ENCODE measurements at places on chromosomes 3 and 15. TPM values are rescaled to one million over a fixed set of nuclear protein-coding genes. Genes with fewer than 3 reads are reported as not detected.

The AP4E1 gene
- total RNA-seq, result 12.7 TPM

DNA sequence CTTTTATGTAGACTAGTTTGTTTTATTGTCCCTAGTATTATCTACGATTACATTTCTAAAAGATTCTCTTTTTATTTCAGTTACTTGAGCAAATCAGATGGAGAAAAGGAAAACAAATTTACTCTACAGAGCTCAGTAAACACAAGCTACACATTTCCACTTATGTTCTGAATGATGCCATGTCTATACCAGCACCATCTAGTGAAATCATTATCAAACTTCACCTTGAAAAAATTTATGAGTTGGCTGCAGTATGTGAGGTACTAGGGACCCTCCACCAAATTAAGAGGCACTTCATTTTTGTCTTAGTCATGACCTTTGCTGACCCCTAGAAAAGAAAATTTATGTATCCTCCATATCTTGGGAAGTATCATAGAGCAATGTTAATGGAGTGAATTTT is 827.4 kb downstream of the SI start:
- H3K4me1 ChIP-seq, result no peaks in the 10 kb centered on the region
- DNase-seq, result no peak
- H3K27ac ChIP-seq, result no peak overlapping the region
- no peaks in the 10 kb centered on the region for H3K36me3 ChIP-seq
- no peak overlapping the region for H3K4me3 ChIP-seq

The LIPC gene
- not detected for total RNA-seq

The FBXO45 gene
- total RNA-seq, result 16.3 TPM

- no peak overlapping the region for H3K4me3 ChIP-seq
- no peaks in the 10 kb centered on the region for H3K36me3 ChIP-seq
- H3K27me3 ChIP-seq, result no peaks in the 10 kb centered on the region
- no peak for DNase-seq
- H3K4me1 ChIP-seq, result no peaks in the 10 kb centered on the region
These were observed 513.4 kb downstream of the SHQ1 start for GRCh38 chr3:72334681-72335457.

DNA sequence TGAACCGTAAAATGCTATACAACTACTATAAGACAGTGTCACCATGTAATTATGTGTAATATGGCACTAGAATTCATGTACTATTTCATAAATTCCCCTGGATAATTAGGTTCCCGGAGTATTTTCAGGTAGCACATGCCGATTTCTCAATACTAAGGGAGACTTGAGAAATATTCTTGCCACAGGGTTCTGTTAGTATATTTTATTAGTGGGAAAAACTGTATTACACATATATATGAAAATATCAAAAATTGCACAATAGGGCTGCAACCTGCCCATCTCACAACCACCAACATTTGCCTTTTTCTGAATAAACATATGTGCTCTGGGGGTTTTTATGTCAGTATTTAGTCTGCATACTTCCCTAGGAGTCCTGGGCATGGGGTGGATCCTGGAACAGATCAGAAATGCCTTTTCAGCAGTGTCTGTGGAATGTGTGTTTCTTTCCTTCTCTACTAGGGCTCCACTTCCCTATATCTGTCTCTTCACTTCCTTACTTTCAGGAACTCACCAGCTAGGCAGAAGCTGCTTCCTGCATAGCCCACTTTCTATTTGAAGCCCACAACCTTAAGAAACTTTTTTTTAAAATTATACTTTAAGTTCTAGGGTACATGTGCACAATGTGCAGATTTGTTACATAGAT is 87.5 kb downstream of the RPL39L start:
- H3K27me3 ChIP-seq, result no peaks in the 10 kb centered on the region
- H3K27ac ChIP-seq, result no peak overlapping the region
- no peak for DNase-seq
- H3K4me3 ChIP-seq, result no peak overlapping the region

GRCh38 chr3:190108804-190109203 is 11.9 kb downstream of the P3H2 start:
- no peak overlapping the region for H3K27ac ChIP-seq
- no peak overlapping the region for H3K4me3 ChIP-seq
- no peaks in the 10 kb centered on the region for H3K36me3 ChIP-seq
- H3K4me1 ChIP-seq, result no peaks in the 10 kb centered on the region

The C2CD4A gene
- 2.3 TPM for total RNA-seq

- H3K27me3 ChIP-seq, result no peaks in the 10 kb centered on the region
- no peaks in the 10 kb centered on the region for H3K4me1 ChIP-seq
- no peak overlapping the region for H3K27ac ChIP-seq
- DNase-seq, result no peak
These were observed 373.7 kb upstream of the NECTIN3 start for GRCh38 chr3:110697961-110698360.

DNA sequence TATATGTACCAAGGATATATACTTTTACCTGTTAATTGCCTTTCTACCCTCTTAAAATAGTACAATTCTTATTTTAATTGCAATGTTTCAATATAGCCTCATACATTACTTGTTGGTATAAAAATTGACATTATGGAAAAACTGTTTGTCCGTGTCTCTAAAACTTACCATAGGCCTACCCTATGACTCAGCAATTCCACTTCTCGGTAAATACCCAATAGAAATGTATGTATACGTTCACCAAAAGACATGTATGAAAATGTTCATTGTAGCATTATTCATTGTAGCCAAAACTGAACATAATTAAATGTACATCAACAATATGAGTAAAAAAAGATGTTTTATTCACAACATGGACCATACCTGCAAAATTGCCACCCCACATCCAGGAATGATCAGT is 679.2 kb upstream of the UBE2E2 start:
- H3K4me3 ChIP-seq, result no peak overlapping the region
- H3K27ac ChIP-seq, result no peak overlapping the region
- DNase-seq, result no peak
- no peaks in the 10 kb centered on the region for H3K4me1 ChIP-seq

The SLC25A20 gene
- 18.2 TPM for total RNA-seq

DNA sequence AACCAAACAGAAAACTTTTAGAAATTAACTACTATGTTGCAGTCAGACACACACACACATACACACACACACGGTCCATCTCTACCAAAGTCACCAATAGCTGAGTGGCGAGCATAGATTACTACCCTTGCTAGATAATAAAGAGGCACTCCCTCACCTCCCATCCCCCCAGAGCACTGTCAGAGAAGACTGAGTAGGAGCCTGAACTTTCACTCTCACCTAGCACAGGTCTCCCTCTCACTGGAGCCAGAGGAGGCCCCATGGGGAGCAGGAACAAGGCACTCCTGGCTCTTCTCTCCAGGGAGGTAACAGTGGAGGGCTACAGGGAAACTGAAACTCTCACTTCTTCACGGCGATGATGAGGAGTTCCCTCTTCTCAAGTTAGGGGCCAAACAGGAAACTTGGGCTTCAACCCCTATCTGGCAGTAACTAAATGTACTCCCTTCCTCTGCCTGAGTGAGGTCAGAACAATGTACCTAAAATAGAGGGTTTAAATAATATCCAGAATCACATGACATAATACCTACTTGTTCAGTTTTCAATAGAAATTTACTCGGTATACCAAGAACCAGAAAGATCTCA is 975.3 kb upstream of the GBE1 start:
- no peaks in the 10 kb centered on the region for H3K27me3 ChIP-seq
- H3K27ac ChIP-seq, result no peak overlapping the region
- no peak overlapping the region for H3K4me3 ChIP-seq
- no peaks in the 10 kb centered on the region for H3K36me3 ChIP-seq
- DNase-seq, result no peak

DNA sequence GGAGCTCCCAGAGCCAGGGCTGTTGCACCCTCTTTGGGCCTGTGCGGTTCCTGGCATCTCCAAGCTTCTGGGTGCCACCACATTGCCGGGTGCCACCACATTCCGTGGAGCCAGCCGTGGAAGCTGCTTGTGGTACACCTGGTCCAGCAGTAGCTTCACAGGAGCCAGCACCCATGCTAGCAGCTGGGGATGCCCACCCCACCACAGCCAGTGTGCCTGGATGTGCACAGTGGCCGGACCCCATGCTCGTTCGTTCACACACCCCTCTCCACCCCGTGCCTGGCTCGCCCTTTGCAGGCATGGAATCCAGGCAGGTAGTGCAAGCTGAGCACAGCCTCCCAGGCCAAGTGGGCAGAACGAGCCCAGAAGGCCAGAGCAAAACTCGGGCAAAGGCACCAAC is 1029.8 kb upstream of the GBE1 start:
- no peaks in the 10 kb centered on the region for H3K36me3 ChIP-seq
- DNase-seq, result no peak

DNA sequence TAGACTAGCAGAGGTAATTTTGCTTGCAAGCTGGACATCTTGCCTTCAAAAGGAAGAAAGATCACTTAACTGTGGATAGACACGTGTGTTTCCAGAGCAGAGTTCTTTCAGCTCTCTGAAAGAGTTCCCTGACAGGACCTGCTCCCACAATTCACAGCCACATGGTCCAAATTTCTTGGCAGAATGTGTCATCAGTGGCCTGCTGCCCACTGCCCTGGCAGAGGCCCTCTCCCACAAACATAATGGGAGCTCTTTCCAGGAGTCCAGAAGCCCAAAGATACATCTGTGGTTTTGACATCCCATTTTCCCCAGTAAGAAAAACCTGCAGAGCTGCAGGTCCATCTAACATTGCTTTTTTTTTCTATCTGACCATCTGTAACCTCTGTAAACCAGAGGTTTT is 48.3 kb downstream of the SERPINI1 start:
- H3K36me3 ChIP-seq, result no peaks in the 10 kb centered on the region
- no peaks in the 10 kb centered on the region for H3K4me1 ChIP-seq
- no peak overlapping the region for H3K4me3 ChIP-seq
- H3K27ac ChIP-seq, result no peak overlapping the region
- no peaks in the 10 kb centered on the region for H3K27me3 ChIP-seq

GRCh38 chr3:152305075-152305474 is 36.3 kb downstream of the MBNL1 start:
- H3K27me3 ChIP-seq, result no peaks in the 10 kb centered on the region
- no peak for DNase-seq
- peaks cover 86% of the 10 kb centered on the region for H3K4me1 ChIP-seq
- H3K27ac ChIP-seq, result peak overlapping the region; percentile 45
- no peak overlapping the region for H3K4me3 ChIP-seq

The QARS1 gene
- total RNA-seq, result 286 TPM

The LRRC31 gene
- not detected for total RNA-seq

DNA sequence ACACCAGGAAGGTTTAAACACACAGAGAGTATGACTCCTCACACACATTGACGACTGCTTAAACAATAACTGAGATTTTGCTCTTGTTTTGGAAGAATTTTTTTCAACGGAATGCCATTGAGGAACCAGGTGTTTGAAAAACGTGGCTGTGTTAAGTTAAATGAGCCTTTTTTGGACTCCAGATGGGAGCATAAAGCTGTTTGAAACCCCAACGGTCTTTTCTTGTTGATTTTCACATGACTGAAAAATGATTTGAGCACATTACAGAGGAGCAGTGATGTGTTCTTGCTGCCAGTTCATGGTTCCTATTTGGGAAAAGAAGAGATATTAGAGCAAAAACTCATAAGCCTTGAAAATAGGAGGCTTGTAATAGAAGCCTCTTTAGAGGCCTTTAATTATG is 97.8 kb upstream of the SELENOK start:
- no peaks in the 10 kb centered on the region for H3K36me3 ChIP-seq
- no peak overlapping the region for H3K4me3 ChIP-seq
- no peak for DNase-seq
- peaks cover 5% of the 10 kb centered on the region for H3K27me3 ChIP-seq

GRCh38 chr3:178875836-178876235 is 195.8 kb downstream of the ZMAT3 start:
- H3K27ac ChIP-seq, result no peak overlapping the region
- H3K36me3 ChIP-seq, result no peaks in the 10 kb centered on the region
- H3K4me1 ChIP-seq, result no peaks in the 10 kb centered on the region
- H3K4me3 ChIP-seq, result no peak overlapping the region

The USP19 gene
- total RNA-seq, result 44.1 TPM

The SLCO2A1 gene
- total RNA-seq, result not detected

The CILP gene
- total RNA-seq, result not detected

- H3K27me3 ChIP-seq, result no peaks in the 10 kb centered on the region
- H3K4me1 ChIP-seq, result peaks cover 16% of the 10 kb centered on the region
- no peak overlapping the region for H3K4me3 ChIP-seq
- no peak overlapping the region for H3K27ac ChIP-seq
These were observed 42.5 kb upstream of the CMTM7 start for GRCh38 chr3:32349184-32349583.

The SFMBT1 gene
- 22.1 TPM for total RNA-seq

- H3K4me1 ChIP-seq, result peaks cover 41% of the 10 kb centered on the region
- peaks cover 3% of the 10 kb centered on the region for H3K27me3 ChIP-seq
- no peak overlapping the region for H3K4me3 ChIP-seq
- H3K36me3 ChIP-seq, result peaks cover 1% of the 10 kb centered on the region
- no peak overlapping the region for H3K27ac ChIP-seq
These were observed 69.5 kb downstream of the TRANK1 start for GRCh38 chr3:36875397-36875796.

The ALG1L2 gene
- not detected for total RNA-seq

The SLC51A gene
- total RNA-seq, result not detected

DNA sequence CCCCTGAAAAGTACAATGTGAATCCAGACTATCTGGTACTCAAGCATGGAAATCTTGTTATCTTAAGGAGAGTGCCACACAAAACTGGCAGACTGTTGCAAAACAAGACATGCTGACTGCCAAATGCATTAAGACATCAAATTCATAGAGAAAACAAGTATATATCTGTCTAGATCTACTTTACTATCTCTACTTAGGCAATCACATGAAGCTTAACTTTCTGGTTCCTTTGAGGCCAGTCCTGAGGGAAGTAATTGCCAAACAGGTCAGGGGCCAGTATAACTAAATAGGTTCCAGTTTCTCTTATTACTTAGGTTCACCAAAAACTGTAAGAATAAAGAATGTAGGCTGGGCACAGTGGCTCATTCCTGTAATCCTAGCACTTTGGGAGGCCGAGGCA is 15.9 kb upstream of the SLC4A7 start:
- no peak overlapping the region for H3K27ac ChIP-seq
- H3K27me3 ChIP-seq, result no peaks in the 10 kb centered on the region
- no peak overlapping the region for H3K4me3 ChIP-seq
- peaks cover 4% of the 10 kb centered on the region for H3K4me1 ChIP-seq
- H3K36me3 ChIP-seq, result no peaks in the 10 kb centered on the region

DNA sequence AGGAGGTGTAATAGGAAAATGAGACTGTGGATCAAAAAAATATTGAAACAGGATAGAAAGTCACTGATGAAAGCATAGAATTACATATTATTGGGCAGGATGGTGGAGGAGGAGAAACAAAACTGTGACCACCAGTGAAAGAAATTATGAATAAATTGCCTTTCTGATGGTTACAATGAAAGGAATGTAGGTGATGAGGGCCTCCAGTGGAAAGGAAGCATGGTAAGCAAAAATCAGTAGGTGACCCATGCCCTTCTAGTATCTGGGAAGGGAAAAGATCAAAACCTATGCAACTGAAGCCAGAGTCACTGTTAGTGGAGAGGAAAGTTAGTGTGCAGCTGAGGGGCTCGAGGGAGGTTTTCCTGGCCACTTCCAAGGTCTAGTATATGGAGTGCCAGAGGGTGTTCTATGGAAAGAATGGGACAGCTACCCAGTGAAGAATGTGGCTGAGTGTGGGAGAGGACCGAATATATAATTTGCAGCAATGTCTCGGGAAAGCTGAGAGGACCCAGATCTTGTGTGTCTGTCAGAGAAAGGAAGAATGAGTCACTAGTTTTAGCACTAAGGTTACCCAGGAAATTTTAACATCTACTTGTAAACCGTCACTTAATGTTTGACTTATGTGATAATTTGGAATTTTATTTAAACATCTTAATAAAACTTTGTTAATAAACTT is 146.2 kb downstream of the NFKBIZ start:
- peak overlapping the region; percentile 8 for H3K27ac ChIP-seq
- no peaks in the 10 kb centered on the region for H3K36me3 ChIP-seq
- peaks cover 10% of the 10 kb centered on the region for H3K27me3 ChIP-seq
- peaks cover 25% of the 10 kb centered on the region for H3K4me1 ChIP-seq

The GHSR gene
- not detected for total RNA-seq

The CTXND1 gene
- total RNA-seq, result not detected

The MIX23 gene
- total RNA-seq, result 86.4 TPM

GRCh38 chr3:186959029-186959624 is 28.8 kb downstream of the ST6GAL1 start:
- H3K27me3 ChIP-seq, result no peaks in the 10 kb centered on the region
- no peak for DNase-seq
- peaks cover 32% of the 10 kb centered on the region for H3K36me3 ChIP-seq
- H3K4me3 ChIP-seq, result no peak overlapping the region

All from activated CD4-positive, alpha-beta memory T cell treated with anti-CD3 and anti-CD28 coated beads for 36 hours (primary cell).